ENCODE measurements at places on chromosomes 6 and 20.

DNA sequence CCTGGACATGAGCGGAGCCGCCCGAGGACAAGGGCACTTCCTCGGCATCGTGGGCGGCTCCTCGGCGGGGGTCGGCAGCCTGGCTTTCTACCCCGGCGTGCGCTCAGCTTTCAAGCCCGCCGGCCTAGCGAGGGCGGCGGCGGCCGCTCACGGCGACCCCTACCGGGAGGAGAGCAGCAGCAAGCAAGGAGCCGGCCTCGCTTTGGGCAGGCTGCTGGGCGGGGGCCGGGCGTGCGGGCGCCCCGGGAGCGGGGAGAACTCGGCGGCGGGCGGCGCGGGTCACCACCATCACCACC is 6.7 kb downstream of the PRDM13 start:
- peak; percentile 91 for DNase-seq

DNA sequence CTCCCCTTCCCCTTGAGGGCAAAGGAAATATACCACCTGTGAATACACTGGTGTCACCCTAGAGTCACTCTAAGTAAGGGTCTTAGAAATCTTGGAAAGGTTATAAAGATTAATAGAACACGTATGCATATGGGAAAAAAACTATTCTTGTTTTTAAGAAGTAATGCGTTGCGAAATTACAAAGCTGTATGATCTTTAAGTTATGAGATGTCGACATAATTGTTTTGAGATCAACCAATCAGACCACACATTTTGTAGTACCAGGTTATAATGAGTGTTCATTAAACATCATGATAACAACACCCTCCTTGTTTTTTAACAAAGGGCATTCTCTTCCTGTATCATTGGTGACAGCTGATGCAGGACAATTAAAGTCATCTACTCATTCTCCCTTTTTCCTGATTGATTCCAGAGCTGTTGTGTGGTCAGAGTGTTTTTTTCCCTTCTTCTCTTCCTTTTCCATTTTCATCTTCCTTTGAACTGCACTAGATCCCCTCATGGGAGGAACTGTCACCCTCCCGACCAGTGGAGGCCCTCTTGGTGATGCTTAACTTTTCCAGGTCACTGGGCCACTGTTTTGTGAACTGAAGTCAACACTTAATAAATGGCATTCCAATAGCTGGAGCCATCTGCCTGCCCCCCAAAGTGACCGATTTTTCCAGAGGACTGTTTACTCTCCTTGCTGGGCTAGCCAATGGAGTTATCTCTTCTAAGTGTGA is 37.0 kb downstream of the PRDM1 start:
- no peak for DNase-seq

- no peak for DNase-seq
Measured at GRCh38 chr6:28656715-28657114, 131.0 kb downstream of the GPX5 start.

- no peak for DNase-seq
Measured at GRCh38 chr20:19981031-19981451, 36.1 kb upstream of the NAA20 start.

- DNase-seq: no peak
Measured at GRCh38 chr6:125804264-125804663, 13.5 kb downstream of the NCOA7 start.

- no peak for DNase-seq
Measured at GRCh38 chr6:126007800-126008199, 21.5 kb downstream of the TRMT11 start.

DNA sequence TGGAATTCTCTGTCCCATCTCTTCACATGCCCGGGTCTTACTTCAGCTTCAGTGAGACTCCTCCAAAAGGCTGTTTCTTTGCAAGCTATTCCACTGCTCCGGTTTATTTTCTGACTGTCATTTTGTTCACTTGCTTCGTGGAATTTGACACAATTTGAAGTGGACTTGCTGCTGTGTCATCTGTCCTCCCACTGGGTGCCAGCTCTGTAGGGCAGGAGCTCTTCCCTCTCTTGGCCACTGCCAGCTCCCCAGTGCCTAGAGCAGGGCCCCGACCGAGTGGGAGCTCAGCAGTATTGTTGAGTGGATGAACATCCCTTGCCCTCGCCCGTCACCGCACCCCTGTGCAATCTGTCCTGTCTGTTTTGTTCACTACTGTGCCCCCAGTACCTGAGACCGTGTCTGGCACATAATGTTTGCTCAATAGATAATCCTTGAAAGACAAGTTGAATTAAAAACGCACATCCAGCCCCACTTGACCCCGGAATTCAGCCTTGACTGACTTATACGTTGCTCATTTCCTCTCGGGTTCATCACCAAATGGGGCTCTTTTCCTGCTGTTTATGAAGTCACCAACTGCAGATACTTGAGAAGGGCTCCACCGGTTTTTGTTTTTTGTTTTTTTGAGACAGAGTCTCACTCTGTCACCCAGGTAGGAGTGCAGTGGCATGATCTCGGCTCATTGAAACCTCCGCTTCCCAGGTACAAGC is 170.3 kb upstream of the KCNG1 start:
- DNase-seq: no peak

DNA sequence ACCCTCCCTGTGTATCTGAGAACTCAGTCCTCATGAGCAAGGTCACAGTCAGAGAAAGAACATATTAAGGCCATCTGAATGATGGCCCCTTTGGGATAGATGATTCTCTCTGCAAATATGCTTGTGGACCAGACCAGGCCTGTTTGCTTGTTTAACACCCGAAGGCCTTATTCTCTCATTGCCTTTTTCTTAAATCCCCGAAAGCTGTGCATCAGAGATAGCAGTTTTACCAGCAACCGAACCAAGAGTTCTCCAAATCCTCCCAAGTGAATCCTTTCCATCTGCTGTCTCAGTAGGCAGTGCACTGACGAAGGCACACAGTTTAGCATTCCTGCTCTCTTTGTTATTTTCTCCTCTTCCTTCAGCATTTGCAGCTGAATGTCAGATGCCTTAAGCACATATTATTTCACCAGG is 79.8 kb downstream of the TRMT6 start:
- no peak for DNase-seq

DNA sequence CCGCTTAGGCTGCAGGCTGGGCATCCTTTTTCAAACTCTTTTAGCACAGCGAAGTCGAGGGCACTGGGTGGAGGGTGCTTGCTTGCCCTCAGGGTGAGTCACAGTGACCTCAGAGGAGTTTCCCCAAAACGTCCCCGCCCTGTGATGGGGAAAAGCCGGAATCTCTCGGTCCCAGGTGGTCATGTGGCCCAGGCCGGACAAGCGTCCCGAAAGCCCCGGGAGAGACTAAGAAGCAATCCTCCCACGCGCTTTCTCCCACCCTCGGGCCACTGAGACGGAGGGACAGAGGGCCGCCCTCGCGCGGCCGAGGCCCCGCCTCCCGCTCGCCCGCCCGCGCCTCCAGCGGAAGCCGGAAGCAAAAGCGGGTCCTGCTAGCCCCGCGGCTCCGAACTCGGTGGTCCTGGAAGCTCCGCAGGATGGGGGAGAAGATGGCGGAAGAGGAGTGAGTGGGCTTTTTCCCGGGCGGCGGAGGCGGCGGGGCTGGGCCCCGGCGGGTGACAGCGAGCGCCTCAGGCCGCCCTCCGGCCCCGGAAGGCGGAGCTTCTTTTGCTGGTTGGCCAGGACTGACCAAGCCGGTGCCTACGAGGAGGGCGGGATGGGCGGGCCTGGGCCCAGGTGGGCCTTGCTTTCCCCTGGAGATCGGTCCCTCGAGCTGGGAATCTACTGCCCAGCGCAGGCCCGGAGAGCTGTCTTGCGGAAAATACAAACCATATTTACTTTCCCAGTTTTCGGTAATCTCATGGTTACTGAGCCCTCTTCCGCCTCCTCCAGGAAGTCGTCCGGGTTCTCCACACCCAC is at the start of gene SLC9A8:
Gene SLC9A8, plus strand, starts transcription at position 322 of the 798 bp plus-strand sequence. Its CDS starts 95 bp downstream, at position 417.
- DNase-seq: peak; percentile 93

- DNase-seq: peak; percentile 69
Measured at GRCh38 chr20:56359212-56360132, 698 bp downstream of the FAM210B start.

- no peak for DNase-seq
Measured at GRCh38 chr6:130076512-130076911, 58.1 kb downstream of the L3MBTL3 start.

GRCh38 chr6:33865478-33866077 is 61.8 kb upstream of the MLN start:
- DNase-seq: no peak

- no peak for DNase-seq
Measured at GRCh38 chr6:108260126-108260808, 573 bp downstream of the SNX3 start.

DNA sequence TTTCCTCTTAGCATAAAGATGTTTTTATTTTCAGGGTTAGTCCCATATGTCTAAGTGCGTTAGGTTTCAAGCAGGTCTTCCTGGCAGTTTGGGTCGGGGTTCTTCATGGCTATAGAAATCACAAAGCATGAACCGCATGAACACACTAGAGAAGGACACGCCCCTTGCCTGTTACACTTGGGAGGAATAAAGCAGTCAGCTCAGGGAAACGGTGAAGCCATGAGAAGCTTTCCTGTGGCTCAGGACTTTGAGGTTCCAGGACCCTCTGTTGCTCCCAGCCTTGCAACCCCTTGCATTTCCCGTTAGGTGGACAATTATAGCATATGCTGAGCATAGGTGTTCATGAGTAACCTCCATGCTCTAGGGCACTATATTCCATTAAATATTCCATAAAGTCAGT is 96.7 kb downstream of the SYCP2 start:
- no peak for DNase-seq

GRCh38 chr6:8243475-8243874 is 141.1 kb upstream of the EEF1E1 start:
- DNase-seq: no peak

GRCh38 chr6:110408901-110409300 is 6.5 kb downstream of the DDO start:
- DNase-seq: peak; percentile 78

GRCh38 chr20:62977613-62978560 is 25.4 kb downstream of the SLC17A9 start:
- DNase-seq: no peak

DNA sequence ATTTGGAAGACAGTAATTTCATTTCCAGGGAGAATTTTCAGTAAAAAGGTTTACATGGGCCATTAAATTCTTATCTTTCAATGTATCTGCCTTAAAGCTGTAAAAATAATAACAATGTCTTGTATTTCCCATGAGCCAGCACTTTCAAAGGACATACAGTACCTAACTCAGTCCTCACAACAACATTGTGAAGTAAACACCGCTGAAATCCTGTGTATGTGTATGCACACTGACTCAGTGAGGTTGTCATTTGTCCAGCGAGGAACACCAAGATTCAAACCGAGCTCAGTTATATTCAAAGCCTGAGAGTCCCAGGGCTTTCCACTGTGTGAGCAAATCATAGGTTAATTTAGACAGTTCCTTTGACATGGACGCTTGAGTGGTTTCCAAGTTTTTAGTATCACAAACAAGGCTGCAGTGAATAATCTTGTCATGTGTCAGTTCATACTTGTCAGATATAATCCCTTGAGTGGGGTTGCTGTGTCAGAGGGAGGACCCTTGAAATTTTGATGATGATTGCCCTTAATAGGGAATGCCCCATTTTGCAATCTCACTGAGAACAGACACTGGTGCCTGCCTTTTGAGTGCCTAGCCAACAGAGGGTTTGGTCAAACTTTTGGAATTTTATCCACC is 50.0 kb upstream of the SLC22A23 start:
- no peak for DNase-seq

DNA sequence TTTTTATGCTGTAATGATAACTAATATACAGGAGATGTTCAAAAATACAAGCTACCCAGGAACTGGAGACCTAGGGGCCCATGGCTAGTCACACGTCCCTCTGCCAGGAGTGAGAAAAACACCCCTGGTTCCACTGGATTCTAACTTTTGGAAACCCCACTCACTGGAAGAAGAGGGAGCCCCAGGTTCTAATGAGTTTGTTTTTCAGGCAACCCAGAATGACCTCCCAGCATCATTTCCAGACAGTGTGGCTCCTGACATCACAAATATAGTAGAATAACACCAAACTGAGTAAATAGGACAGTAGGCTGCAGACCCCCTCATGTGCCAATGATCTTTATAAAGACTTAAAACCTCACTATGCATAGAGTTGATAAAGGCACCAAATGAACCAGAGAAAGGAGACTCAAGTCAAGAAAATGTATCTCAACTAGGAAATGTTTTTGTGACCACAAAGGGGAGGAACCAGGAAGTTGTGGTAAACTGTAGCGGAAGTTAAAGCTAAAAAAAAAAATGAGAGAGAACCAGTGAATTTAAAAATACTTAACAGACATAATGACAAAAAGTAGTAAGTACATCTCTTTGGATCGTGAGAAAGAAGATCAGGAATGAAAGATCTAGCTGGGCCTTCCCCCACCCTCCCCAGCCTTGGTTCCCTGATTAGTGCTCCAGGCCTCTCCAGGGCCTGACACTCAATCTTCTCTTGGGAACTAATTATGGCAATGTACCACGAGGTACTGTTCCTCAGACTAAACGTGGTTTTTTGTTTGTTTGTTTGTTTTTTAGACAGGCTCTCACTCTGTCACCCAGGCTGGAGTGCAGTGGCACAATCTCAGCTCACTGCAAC is 19.8 kb downstream of the HLA-E start:
- DNase-seq: peak; percentile 12

- no peak for DNase-seq
Measured at GRCh38 chr6:100305209-100305869, 159.4 kb downstream of the SIM1 start.

- no peak for DNase-seq
Measured at GRCh38 chr20:3405139-3405538, 2.3 kb downstream of the DNAAF9 start.

DNA sequence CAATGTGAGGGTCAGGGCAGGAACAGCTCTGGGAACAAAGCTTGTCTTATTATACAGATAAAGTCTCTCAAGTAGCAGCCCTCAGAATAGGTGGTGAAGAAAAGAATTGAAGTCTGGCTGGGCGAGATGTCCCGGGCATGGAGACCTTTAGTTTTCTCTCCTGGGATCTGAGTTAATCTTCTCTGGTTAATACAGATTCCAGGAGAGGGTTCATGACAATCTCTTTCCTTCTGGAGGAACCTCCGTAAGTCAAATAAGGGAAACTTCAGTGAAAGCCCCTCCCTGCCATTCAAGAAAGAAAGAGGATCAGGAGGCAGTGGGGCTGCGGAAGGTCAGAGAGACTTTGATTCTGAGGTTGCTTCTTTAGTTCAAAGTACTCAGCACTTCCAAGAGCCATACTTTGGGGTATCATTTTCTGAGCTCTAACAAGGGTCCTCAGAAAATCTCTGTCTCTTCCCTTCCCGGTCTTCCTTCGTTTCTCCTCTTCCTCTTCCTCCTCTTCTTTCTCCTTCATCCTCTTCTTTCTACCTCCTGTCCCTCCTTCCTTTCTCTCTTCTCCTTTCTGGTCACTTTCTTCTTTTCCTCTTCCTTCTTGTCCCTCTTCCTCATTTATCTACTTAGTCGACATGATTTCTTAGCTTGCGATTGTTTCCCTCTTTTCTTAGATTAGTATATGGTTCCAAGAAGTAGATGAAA is 4.6 kb upstream of the ZNF184 start:
- no peak for DNase-seq

- DNase-seq: peak; percentile 39
Measured at GRCh38 chr6:166950443-166950821, 5.9 kb downstream of the RNASET2 start.

- no peak for DNase-seq
Measured at GRCh38 chr6:1851681-1852456, 242.2 kb downstream of the FOXC1 start.

Measured in endodermal cell (in vitro differentiated cells).